ENCODE measurements at places on chromosomes 6 and 20.

DNA sequence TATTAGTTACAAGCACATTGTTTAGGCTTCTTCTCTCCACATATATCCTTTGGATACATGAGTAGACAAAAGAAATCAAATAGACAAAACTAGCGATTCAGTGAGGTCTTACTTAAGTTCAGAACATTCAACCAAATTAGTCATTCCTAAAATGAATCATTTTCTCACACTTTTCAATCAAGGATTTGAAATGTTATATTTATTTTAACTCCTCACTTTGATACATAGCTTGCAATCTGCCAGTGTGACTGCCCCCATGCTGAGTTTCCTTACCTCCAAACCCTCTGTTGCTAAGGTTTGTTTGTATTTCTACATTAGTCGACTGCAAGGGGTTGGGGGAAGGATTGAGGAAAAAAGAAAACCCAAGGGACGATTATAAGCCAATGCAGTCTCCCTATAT is 3.5 kb upstream of the MOXD1 start:
- no peak for DNase-seq

DNA sequence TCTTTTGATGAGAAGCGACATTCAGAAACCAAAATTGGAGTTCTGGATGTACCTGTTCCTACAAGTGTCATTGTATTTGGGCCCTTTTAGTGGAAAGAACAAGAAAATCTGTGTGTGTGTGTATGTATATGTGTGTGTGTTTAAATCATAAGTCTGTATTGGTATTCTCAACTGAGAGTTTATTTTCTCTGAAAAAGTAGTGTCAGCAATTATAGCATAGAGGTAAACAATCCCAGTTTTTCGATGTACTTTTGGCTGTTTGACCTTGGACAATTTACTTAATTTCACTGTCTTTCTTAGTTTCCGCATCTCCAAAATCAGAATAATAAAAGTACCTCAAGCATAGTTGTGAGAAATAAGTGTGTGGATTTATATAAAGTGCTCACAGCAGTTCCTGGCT is 57.2 kb downstream of the EYA4 start:
- DNase-seq: no peak

DNA sequence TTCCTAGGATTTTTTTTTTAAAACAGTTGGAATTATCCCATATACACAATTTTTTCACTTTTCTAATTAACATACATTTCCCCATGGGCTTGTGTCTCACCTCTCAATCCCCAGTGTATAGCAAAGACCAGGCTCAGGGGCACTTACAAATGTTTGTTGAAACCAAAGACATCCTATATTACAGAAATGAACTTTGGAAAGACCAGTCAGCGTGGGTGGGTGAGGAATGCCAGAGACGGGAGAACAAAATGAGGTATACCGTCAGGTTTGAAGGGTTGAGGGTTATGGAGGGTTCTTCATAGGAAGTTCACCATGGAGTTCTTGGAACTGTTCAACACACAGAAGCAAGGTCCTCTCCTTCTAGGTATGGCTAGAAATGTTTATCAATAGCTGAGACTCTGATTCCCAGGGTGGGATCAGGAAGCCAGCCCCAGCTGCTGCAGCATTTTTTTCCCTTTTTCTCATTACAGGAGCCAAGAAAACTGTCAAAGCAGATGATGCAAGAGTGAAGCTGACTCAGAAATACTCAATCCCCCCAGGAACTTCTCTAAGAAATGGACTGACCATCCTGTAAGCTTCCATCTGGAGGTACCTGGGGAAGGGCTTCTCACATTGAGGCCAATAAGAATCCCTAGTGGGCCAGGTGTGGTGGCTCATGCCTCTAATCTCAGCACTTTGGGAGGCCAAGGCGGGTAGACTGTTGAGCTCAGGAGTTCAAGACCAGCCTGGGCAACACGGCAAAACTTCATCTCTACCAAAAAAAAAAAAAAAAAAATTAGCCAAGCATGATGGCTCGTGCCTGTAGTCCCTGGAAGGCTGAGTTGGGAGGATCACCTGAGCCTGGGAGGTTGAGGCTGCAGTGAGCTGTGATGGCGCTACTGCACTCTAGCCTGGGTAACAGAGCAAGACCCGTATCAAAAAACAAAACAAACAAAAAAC is 15.9 kb upstream of the TBC1D20 start:
- no peak for DNase-seq

- DNase-seq: no peak
Observed at GRCh38 chr6:133301835-133302234, 60.7 kb downstream of the EYA4 start.

- DNase-seq: peak; percentile 35
Observed at GRCh38 chr6:152267967-152268845, 369.0 kb downstream of the SYNE1 start.

- DNase-seq: no peak
Observed at GRCh38 chr6:127015858-127016257, 102.6 kb upstream of the RSPO3 start.

DNA sequence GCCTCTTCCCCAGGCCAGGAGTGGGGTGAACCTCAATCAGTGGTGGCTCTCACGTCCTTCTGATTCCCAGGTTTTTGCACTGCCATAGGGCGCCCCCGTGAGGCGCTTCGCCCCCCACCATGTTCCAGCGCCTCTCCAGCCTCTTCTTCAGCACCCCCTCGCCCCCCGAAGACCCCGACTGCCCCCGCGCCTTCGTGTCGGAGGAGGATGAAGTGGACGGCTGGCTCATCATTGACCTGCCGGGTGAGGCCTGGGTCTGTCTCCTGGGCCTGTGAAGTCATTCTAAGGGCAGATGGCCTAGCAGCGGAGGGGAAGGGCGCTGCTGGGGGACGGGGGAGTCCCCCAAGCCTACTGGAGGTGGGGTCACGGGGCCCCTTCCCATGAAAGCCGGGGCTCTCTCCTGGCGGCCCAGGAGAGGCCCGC is 4.5 kb downstream of the TP53INP2 start:
- peak; percentile 52 for DNase-seq

GRCh38 chr6:139846538-139847456 is 472.3 kb upstream of the CITED2 start:
- no peak for DNase-seq

GRCh38 chr6:169960003-169960344 is 208.6 kb downstream of the ERMARD start:
- no peak for DNase-seq

DNA sequence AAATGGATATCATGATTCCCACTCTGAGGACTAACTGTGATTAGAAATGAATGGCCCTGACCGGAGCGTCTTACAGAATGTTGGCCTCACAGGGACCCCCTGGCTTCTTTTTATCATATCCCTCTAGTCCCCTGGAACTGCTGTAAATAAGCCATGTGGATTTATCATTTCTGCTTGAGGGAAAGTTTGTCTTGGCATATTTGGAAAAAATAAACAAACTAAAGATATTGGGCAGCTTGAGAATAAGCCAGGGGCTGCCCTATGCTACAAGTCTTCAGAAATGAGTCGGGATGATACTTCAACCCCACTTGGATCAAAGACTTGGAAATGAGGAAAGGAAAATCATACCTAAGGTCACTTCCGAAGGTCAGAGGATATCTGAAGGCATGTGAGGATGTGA is 179.1 kb downstream of the THBS2 start:
- no peak for DNase-seq

DNA sequence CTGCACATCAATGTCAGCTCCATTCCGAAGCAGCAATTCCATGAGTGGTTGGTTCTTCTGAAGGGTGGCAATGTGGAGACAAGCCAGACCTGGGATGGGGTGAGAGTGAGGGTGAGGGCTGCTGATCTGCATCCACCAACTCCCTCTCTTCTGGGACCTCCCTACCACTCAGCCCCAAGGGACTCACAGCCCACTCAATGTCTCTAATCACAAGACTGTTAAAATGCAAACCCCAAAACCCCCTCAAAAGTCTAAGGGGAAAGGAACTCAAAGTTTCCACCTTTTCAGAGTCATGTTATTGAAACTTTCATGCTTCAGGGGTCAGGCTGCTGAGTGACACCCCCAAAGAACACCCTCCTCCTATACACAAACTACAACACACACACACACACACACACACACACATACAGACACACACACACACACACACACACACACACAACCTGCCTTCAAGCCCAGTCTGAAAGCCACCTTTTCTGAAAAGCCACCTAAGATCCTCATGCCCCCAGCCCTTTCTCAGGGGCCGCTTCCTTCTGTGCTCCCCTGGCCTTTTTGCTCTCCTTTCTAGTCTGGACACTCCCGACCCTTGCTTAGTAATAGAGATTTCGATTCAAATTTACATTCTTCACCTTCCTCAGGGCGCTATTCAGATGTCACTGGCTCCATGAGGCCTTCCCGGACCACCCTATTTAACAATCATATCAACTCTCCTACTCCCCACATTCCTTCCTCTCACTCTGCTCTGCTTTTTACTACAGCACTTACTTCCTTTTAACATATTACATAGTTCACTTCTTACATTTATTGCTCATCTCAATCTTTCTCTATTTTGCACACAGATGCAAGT is 3.3 kb upstream of the SLC35B2 start:
- DNase-seq: no peak
